ENCODE measurements at places on chromosomes 4 and X. TPM values are rescaled to one million over a fixed set of nuclear protein-coding genes. Genes with fewer than 3 reads are reported as not detected.

GPM6B gene
- 0.13 TPM for total RNA-seq

KIF4A gene
- 4.3 TPM for total RNA-seq

HSD17B13 gene
- under 0.01 TPM for total RNA-seq

LONRF3 gene
- total RNA-seq = 38.4 TPM

AWAT2 gene
- 0.51 TPM for total RNA-seq

COL4A6 gene
- 2.2 TPM for total RNA-seq

EDA2R gene
- total RNA-seq = 1.2 TPM

Data from dermis microvascular lymphatic vessel endothelial cell (primary cell).